ENCODE measurements at places on chromosomes 5 and 9.
A peak's percentile ranks its signal among the peaks of the same experiment; 100 is the strongest.

DNA sequence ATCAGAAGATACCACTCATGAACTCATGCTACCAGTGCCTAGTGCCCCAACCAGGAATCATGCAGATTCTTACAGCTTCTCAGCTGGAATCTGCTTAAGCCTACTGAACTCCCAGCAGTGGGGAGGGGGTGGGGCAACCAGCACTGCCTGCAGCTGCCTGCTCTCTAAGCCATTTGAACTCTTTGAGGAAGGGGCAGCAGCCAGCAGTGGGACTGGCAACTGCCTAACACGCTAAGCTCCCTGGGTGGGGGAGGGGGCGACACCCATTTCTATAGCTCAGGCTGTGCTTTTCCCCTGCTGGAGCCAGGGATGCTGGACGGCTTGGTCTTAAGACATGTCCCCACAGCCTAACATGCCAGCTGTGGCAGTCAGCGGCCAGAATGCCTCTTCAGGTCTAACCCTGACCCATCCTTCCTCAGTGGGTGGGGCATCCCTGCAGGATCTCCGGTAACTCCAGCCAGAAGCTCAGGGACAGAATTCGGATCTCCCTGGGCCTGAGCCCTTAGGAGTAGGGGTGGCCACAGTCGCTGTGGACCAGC, 889.7 kb downstream of the CDH9 start:
- DNase-seq = no peak

- DNase-seq = no peak
Measured at GRCh38 chr9:133793471-133793870, 55.3 kb upstream of the SARDH start.

DNA sequence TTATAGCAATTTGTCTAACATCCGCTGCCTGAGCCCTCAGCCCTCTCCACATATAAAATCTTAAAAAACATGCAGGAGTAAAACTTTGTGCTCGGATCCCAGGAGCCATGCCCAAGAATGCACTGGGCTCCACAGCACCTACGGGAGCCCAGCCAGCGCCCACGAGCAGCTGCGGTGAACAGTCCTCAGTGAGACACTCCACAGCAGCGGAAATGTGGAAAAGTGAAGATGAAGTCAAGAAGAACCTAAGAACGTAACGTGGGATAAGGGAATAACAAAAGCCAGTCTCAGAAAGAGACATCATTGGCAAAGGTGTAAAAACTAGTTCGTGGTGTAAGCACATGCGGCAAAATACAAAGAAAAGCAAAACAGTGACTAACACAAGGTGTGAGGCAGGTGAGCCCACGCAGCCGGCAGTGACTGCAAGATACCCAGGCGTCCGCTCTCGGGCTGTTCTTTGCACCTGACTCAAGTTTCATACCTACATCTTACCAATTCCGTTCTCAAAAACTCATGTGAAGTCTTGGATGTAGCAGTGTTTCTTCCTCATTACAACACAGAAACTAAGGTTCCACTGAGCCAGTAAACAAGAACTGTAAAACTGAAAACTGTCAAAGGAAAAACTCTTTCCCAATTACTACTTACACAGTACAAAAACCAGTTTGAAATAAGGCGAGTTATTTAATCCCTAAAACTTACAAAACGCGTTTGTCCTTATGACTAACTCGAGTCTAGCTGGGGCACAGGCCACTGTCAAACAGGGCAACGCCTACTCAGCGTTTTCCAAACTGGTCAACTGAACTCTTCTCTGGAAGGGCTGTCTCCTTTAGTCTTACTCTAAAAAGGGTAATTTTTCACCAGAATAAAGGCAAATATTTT, 1.7 kb downstream of the CAMSAP1 start:
- no peak for DNase-seq

- no peak for DNase-seq
Measured at GRCh38 chr9:115374724-115375268, 256.8 kb upstream of the TNC start.

DNA sequence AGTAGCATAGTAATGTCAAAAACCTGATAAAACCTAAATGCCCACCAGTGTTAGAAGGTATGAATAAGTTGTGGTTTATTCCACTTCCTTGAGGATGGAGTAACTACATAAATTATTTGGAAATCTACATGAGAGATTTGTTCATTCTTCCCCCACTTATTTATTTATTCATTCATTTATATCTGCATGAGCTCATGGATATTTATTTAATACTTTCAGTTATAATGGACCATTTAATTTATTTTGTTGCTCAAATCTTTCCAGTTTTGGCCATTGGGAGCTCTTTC, 223.8 kb upstream of the S1PR3 start:
- DNase-seq = no peak

- DNase-seq = peak; percentile 27
Measured at GRCh38 chr9:113293285-113293878, 9.8 kb downstream of the RNF183 start.

DNA sequence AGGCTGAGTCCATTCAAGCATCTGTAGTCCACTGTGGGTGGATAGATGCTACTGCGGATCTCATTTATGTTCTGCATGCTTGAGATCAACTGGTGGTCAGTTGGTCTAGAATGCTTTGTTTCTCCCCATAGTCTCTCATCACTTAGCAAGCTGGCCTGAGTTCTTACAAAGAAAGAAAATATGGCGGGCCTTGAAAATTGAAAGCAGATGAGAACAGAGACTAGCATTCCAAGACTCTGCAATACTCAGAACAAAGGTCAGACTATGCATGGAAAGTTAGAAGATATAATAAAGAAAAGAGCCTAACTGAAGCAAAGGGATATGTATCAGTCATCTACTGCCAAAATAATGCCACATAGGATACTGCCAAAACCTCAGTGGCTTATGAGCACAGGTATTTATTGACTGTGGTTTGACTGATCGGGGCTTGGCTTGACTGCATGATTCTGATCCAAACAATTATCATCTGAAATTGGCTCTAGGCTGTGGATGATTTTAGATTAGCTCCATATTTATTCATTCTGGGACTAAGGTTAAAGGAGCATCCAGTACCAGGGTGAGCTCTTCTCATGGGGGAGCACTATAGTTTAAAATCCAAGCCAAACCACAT, 258.9 kb downstream of the TAF11L14 start:
- DNase-seq = no peak

DNA sequence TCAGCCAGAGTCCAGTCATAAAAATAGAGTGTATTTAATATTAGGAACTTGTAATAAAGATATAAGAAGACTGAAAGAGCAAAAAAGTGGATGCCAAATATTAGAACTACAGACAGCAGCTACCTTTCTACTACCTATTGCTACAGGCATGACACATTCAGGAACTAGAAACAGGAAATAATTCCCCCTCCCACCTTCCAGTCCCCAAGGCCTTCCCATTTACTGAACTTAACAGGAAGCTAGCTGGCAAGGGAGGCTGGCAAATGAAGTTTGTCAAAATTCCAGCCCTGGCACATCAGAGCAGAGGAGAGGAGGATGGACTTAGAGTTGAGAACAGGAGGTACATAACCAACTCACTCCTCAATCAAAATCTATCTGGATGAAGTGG, 50.2 kb upstream of the RIC1 start:
- DNase-seq = no peak

DNA sequence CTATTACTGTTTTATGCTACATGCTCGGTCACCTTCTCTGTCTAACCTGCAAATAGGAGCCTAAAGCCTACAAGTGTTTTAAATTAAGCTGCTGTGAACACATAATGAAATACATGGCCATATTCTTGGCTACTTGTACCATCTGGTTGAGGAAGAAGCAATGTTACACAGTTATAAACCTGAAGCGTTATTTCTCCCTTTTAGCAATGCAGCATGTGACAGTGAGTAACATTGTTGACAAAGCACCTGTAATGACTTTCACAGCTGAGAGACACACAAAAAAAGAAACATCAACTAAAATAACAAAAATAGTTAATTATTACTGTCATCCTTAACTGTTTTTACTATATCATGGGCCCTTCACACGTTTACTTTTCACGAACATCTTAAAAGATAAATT, 146.9 kb downstream of the RORB start:
- DNase-seq = no peak

DNA sequence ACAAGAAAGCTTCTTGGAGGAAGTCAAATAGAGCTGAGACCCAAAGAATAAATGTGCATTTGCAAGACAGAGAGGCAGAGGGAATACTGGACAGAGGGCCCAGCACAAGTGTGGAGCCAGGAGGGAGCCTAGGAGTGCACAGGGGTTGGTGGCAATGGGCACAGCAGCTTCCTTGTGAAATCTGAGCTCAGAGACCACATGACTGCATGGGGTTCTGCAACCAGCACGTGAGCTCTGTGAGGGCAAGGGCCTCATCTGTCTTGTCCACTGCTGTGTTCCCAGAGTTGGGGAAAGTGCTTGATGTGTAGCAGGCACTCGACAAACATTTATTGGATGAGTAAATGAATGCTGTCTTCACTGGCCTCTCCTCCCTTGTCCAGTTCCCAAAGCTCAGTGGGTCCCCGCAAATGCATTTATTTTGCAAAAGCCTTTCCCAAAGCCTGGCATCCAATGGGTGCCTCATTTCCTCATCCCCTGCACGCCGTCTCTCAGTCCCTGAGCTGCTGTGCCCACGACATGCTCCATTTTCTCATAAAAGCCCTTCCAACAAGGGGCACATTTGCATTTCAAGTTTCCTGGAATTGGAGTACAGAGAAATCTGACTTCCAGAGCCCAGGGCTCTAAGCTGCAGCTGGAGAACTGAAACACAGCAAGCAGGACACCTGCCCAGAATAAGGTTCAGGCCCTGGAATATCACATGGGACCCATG, 58.5 kb downstream of the KCNIP1 start:
- DNase-seq = no peak
